Progenitor cell of endocrine pancreas (in vitro differentiated cells): ENCODE measurements at places on chromosomes 5 and 9.

DNA sequence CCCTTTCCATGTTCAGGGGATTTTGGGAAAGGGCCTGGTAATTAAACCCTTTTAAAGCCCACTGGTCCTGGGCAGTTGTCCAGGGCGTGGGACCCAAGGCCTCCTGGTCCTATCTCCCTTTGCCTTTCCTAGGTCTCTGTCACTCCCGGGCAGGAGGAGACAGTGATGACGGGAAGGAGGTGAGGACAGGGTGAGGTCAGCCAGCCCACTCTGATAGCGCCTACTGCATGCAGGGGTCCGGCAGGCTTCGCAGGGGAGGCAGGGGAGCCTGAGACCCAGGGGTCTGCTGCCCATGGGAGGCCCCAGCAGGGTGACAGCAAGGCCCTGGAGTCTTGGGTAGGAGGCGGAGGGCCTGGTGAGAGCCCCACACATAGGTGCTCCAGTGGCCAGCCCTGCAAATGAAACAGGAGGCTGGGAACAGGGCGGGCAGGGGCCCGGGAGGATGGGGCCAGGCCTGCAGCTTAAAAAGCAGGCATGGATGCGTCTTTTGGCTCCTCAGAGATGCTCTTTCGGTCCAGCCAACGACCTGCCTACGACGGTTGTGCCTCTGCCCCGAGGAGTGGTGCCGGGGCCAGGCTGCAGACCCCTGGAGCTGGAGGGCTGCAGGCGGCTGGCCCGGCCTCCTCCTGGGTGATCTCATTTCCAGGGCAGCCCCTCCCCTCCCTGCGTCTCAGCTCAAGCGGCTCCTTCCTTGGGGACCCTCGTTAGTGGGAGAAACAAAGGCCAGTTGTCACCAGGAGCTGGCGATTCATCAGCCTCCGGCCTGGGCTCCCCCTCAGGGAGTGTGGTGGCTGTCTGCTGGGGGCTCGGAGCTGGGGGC is 6.7 kb upstream of the RXRA start:
- DNase-seq = no peak

- DNase-seq = no peak
These were observed 29.2 kb downstream of the MRPL36 start for GRCh38 chr5:1770443-1770802.

DNA sequence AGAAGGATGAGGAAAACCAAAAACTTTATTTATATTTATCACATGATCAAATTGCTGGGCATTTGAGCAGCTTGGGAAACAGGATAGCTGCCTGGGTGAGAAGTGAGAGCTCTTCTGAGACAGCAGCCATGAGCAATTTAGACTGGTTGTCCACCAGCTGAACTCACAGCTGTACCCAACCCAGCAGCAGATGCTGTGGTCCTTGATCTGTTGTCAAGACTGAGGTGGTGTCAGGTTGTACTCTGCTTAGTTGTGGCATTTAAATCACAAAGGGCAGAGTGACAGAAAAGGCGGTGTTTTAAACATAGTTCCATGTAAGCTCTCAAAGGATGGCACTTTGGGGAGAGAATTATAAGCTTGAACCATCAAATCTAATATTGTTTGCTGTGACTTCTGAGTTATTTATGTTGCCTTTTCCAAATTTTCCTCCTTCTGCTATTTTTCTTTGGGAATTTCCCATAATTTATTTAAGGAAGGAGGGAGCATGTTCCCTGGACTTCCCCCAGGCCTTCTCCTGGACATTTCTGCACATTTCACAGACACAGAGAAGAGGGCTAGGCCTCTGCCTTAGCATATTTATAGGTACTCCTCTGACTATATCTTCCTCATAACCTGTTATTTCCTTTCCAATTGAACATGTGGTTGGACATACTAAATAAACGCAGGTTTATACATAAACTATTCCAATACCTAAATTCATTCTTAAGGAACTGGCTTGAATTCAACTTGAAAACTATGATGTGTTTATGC is 117.7 kb upstream of the FER start:
- DNase-seq = no peak

DNA sequence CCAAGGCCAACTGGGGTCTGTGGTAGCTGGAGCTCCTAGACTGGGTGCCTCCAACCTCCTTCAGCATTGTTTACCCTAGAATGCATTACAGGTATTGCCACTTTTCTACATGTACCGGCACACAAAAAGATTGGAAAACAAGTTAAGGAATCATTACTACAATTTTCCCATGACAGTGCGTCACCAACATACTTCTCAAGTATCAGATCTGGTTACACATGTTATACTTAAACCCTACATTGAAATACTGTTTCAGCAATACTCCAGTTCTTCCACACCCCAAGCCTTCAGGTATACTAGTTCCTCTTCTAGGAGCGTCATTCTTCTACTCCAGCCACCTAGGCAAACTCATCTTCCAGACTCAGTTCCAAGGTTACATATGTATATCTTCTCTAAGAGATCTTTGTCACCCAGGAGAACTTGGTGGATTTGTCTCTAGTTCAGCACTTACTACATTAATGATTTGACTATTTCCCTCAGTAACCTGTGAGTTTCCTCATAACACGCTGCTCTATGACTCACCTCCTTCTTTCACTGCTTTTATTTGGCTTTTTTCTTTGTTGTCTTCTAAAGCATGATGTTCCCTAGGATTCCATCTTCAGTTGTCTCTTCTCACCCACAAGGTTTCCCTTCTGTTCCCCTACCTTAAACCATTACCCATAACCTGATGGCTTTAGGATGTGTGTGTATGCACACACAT is 217.0 kb downstream of the AP3B1 start:
- DNase-seq = no peak

DNA sequence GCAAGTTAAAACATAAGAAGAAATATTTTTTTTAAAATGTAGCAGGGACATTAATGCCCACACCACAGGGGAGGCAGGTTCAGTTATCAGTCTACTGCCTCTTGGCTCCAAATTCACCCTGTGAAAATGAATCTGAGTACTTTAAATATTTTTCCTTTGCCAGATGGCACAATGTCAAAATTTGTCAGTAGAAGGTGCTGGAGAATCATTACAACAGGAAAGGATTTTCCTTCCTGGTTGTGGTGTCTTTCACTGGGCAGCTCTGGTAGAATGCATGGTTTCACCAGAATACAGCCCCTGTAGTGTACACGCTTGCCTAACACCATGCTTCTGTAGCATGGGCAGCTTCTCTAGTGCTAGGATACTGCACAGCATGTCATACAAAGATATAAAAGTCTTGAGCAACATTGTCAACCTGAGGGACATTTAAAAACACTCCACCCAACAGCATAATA is 9.7 kb upstream of the SREK1 start:
- no peak for DNase-seq

- no peak for DNase-seq
These were observed 51.9 kb downstream of the NEURL1B start for GRCh38 chr5:172692981-172693380.

DNA sequence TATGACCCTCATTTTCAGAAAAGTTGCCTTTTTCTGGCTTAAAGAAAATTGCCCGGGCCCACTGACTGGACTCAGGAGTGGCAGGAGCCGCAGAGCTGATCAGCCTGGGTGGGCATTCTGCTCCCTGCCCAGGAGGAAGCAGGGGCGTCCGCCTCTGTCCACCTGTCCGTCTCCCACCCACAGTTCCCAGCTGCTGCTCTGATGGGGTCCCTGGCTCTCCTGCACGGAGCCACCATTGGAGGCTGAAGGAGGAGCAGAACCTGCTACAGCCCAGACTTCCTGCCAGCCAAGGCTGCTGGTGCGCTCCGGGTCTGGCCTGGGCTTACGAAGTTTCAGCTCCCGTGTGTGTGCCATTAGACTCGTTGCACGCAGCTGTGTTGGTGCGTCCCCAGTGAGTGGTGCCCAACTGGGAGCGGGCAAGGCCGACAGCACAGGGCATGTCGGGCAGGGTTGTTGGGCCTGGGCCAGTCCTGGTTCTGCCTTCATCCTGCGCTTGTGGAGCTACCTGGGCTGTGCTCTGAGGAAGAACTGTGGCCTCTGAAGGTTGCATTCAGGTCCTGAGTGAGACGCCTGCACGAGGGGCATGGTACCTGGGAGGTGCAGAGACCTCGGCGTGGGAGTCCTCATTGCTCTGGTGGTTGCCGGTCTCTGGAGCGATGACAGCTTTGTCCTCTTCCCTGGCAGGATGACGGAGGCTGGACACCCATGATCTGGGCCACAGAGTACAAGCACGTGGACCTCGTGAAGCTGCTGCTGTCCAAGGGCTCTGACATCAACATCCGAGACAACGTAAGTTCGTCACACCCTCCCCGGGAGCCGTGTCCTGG is 77.2 kb upstream of the CACNA1B start:
- DNase-seq = no peak
